ENCODE measurements at places on chromosomes 2 and 18.

DNA sequence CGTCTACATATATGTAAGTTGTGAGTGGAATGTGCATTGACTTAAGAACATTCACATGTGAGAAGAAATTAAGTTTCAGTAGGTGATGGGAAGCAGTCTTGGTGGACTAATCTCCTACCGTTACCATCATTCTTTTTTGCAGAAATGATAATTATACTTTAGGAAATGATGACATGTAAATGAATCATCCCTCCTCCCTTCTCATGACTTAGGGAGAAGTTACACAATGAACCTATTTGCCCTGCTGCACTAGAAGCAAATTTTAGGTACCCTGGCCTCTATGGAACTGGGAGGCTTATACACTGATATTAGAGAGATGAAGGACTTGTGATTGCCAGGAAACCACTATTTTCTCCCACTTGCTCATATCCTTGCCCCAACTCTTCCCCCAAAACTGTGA, 214.2 kb downstream of the CALCRL start:
- DNase-seq: no peak

- DNase-seq: no peak
These were observed 8.1 kb upstream of the TPO start for GRCh38 chr2:1405124-1405523.

DNA sequence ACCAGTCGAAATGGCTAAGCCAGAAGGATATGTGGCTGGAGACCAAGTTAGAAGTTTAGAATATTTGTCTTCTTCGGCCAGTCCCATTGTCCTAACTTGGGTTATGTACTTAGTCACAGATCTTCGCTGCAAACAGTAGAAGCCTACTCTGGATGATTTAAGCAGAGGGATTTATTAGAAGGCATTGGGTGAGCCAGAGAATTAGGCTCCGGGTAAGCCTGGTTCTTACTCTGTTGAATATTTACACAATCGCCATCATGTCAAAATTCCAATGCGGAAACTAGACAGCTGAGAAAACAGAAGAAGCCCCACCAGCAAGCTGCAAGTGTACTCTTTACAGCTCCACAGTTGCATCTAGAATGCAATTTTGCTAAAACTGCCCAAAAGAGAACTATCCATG, 276.6 kb downstream of the CMPK2 start:
- no peak for DNase-seq

GRCh38 chr2:158189526-158189925, 87.8 kb downstream of the UPP2 start:
- DNase-seq: no peak

DNA sequence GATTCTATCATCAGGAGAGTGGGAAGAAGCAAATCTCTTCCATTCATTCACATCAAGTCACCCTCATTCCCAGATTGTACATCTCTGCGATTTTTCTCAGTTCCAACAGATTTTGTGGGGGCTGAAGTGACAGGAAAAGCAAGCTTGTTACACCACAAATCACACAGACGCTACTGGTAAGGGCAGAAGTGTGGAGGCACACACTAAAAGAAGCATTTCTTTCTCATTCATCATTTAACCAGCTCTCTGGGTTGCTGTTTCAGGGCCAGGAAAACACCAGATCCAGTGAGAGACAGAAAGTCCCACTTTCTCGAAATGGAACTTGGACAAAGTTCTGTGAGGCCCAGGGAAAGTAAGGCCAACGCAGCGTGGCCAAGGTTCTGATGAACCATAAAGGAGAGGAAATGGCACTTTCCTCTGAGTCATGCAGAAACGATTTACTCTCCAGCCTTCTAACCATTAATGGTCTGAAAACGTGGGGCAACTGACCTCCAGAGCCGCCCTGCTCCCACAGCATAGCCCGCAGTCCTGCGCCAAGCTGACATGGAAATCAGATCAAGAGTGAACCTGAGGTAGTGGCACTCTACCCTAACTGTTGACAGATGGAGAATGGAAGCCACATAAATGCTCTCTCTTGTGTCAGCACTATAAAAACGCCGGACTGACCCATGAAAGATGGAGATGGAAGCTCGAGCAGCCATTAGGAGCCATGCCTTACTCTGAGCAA, 191.0 kb downstream of the C1D start:
- no peak for DNase-seq

Measured in WERI-Rb-1 (cell line).